ENCODE measurements at places on chromosomes 5 and 9.

- no peak overlapping the region for H3K27ac ChIP-seq
- H3K36me3 ChIP-seq = peaks cover 4% of the 10 kb centered on the region
- no peak for DNase-seq
- H3K27me3 ChIP-seq = peaks cover 46% of the 10 kb centered on the region
- H3K4me3 ChIP-seq = peak overlapping the region; percentile 16
- H3K4me1 ChIP-seq = peaks cover 4% of the 10 kb centered on the region
These were observed 1.1 kb upstream of the PROB1 start for GRCh38 chr5:139395844-139396640.

- peaks cover 5% of the 10 kb centered on the region for H3K27me3 ChIP-seq
- H3K36me3 ChIP-seq = no peaks in the 10 kb centered on the region
- no peak for DNase-seq
- H3K4me1 ChIP-seq = peaks cover 62% of the 10 kb centered on the region
- H3K27ac ChIP-seq = no peak overlapping the region
- H3K4me3 ChIP-seq = no peak overlapping the region
These were observed 116.1 kb upstream of the TAF11L2 start for GRCh38 chr5:17381932-17382331.

DNA sequence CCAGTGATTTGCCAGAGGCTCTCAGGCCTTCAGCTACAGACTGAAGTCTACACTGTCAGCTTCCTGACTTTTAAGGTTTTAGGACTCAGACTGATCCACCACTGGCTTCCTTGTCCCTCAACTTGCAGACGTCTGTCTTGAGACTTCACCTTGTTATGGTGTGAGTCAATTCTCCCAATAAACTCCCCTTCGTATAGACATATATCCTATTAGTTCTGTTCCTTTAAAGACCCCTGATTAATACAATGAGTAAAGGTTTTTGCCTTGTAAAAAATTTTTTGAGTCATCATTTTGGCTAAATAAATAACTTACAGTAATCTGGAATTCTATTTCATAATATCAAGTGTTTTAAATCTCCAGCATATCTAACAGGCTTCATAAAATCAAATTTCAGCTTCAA is 956.3 kb upstream of the CDH6 start:
- H3K27me3 ChIP-seq = no peaks in the 10 kb centered on the region
- no peaks in the 10 kb centered on the region for H3K4me1 ChIP-seq
- no peaks in the 10 kb centered on the region for H3K36me3 ChIP-seq
- no peak for DNase-seq
- no peak overlapping the region for H3K27ac ChIP-seq

- peaks cover 47% of the 10 kb centered on the region for H3K4me1 ChIP-seq
- H3K36me3 ChIP-seq = peaks cover under 1% of the 10 kb centered on the region
- no peak for DNase-seq
- H3K4me3 ChIP-seq = peak overlapping the region; percentile 98
- peak overlapping the region; percentile 92 for H3K27ac ChIP-seq
- no peaks in the 10 kb centered on the region for H3K27me3 ChIP-seq
These were observed 724 bp downstream of the PRRC2B start for GRCh38 chr9:131394464-131395156.

GRCh38 chr9:34291423-34291822 is 37.6 kb downstream of the KIF24 start:
- no peak overlapping the region for H3K27ac ChIP-seq
- H3K4me3 ChIP-seq = no peak overlapping the region
- DNase-seq = no peak

GRCh38 chr9:123820139-123820538 is 109.8 kb downstream of the DENND1A start:
- no peak overlapping the region for H3K4me3 ChIP-seq
- no peaks in the 10 kb centered on the region for H3K4me1 ChIP-seq
- DNase-seq = no peak
- no peaks in the 10 kb centered on the region for H3K27me3 ChIP-seq
- H3K36me3 ChIP-seq = no peaks in the 10 kb centered on the region

DNA sequence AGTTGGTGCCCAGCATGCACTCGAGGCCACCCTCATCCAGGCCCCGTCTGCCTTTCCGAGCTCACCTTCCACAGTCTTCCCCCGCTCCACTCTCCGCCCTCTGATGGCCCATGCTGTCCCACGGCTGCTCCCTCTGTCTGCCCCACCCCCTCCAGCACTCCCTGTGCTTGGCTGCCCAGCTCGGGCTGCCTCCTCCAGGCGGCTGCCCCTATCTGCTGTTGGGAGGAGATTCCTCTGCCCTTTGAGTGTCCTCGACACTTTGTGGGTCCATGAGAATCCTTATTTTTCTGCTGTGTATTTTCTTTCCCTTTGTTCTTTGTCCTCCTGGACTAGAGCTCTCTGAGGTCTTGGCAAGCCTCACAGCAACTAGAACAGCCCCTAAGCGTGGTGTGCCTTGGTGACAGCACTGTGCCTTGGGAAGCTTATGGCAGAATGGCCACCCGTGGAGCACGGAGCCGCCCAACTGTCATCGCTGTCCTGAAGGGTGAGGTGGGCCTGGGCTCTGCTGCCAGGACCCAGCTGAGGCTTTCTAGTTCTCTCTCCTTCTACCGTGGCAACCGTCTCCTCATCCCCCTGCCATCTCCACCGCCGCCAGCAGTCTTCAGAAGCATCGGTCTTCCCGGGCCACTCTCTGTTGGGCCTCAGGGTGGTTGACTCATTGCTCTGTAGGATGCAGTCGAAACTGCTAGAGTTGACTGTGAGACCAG is 5.2 kb downstream of the NTMT1 start:
- peak overlapping the region; percentile 47 for H3K4me3 ChIP-seq
- peaks cover 47% of the 10 kb centered on the region for H3K4me1 ChIP-seq
- H3K36me3 ChIP-seq = no peaks in the 10 kb centered on the region
- H3K27ac ChIP-seq = peak overlapping the region; percentile 69
- no peaks in the 10 kb centered on the region for H3K27me3 ChIP-seq

GRCh38 chr5:52909192-52909591 is 80.0 kb upstream of the ITGA2 start:
- no peak for DNase-seq
- no peak overlapping the region for H3K4me3 ChIP-seq
- no peaks in the 10 kb centered on the region for H3K36me3 ChIP-seq
- no peaks in the 10 kb centered on the region for H3K27me3 ChIP-seq
- no peak overlapping the region for H3K27ac ChIP-seq

- no peaks in the 10 kb centered on the region for H3K36me3 ChIP-seq
- no peak overlapping the region for H3K4me3 ChIP-seq
- H3K27me3 ChIP-seq = peaks cover 2% of the 10 kb centered on the region
- no peak overlapping the region for H3K27ac ChIP-seq
These were observed 24.0 kb upstream of the EBF1 start for GRCh38 chr5:159123700-159124099.

- H3K4me1 ChIP-seq = no peaks in the 10 kb centered on the region
- H3K27ac ChIP-seq = no peak overlapping the region
- peaks cover 3% of the 10 kb centered on the region for H3K27me3 ChIP-seq
- no peak for DNase-seq
- H3K4me3 ChIP-seq = no peak overlapping the region
These were observed 500.0 kb upstream of the KLF4 start for GRCh38 chr9:107989544-107989943.

GRCh38 chr9:90600029-90600428 is 42.6 kb downstream of the DIRAS2 start:
- DNase-seq = no peak
- H3K36me3 ChIP-seq = no peaks in the 10 kb centered on the region
- no peak overlapping the region for H3K27ac ChIP-seq
- no peaks in the 10 kb centered on the region for H3K4me1 ChIP-seq
- no peaks in the 10 kb centered on the region for H3K27me3 ChIP-seq

GRCh38 chr5:154276973-154277331 is 86.4 kb downstream of the GALNT10 start:
- H3K4me3 ChIP-seq = peak overlapping the region; percentile 34
- no peaks in the 10 kb centered on the region for H3K36me3 ChIP-seq
- no peaks in the 10 kb centered on the region for H3K27me3 ChIP-seq
- peaks cover 33% of the 10 kb centered on the region for H3K4me1 ChIP-seq
- DNase-seq = no peak
- no peak overlapping the region for H3K27ac ChIP-seq

DNA sequence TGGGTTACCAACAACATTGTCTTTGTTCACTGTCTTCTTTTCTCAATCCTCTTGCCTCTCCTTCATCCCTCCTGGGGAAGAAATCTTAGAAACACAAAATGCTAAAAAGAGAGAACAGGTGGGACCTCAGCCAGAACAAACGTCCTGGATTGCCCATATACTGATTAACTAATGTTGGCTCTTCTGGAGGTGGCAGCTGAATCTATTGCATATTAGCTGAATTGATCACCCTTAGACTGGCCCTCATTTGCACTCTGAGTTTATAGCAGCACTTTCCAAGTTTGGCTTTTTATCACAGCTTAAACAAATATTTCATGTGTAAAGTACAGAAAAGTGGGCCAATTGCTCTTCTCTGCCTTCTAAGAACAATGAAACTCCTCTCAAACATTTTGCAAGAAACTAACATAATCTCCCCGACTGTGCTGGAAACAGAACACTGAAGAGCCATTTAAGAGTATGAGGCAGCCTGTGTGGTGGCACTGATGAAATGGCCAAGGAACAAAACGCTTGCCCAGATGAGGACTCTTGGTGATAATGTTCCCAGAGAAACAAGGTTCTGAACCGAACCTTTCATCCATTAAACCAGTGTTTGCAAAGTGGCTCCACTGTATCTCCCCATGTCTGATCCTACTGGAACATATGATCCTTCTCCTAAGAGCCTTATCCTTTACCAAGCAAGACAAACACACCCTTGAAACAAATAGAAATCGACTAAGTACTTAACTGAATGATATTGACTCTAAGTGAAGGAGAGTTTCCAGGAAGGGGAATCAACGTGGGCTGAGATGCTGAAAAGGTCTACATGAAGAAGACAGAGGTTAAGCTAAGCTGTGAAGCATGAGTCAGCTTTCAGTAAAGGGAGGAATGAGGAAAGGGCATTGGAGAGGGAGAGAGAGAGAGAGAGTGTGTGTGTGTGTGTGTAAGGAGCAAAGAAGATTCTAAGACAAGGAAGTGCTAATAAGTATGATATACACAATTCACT is 83.2 kb upstream of the LIFR start:
- H3K27me3 ChIP-seq = no peaks in the 10 kb centered on the region
- peaks cover 24% of the 10 kb centered on the region for H3K4me1 ChIP-seq
- H3K27ac ChIP-seq = peak overlapping the region; percentile 22
- no peak for DNase-seq
- H3K36me3 ChIP-seq = peaks cover 3% of the 10 kb centered on the region
- peak overlapping the region; percentile 0 for H3K4me3 ChIP-seq

GRCh38 chr5:181098762-181099601 is 32.0 kb downstream of the OR2V1 start:
- peak overlapping the region; percentile 68 for H3K4me3 ChIP-seq
- H3K4me1 ChIP-seq = peaks cover 10% of the 10 kb centered on the region
- H3K27me3 ChIP-seq = peaks cover 34% of the 10 kb centered on the region
- H3K27ac ChIP-seq = no peak overlapping the region
- DNase-seq = no peak

GRCh38 chr5:14249258-14250082 is 106.3 kb downstream of the TRIO start:
- peak overlapping the region; percentile 69 for H3K27ac ChIP-seq
- peak overlapping the region; percentile 58 for H3K4me3 ChIP-seq
- no peak for DNase-seq
- no peaks in the 10 kb centered on the region for H3K27me3 ChIP-seq
- H3K4me1 ChIP-seq = peaks cover 50% of the 10 kb centered on the region
- no peaks in the 10 kb centered on the region for H3K36me3 ChIP-seq

DNA sequence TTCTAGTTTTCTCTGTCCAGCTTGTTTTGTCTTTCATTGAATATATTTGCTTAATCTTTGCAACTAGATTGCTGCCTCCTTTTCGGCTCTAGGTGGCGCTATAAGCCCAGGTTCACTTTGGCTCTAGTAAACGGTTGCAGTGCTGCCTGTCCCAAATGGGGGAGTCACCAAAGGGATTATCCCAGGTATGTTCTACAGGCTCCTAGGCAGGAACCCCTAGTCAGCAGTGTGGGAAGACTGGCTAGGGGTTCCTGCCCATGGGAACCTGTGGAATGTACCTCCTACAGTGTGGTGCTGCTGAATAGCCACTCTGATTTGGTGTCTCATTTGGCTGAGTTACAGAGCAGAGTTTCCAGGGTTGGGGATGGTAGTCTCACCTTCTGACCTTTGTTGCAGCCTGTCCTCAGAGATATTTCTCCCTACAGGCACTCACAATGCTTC is 85.2 kb downstream of the ARSB start:
- H3K27ac ChIP-seq = no peak overlapping the region
- DNase-seq = no peak
- H3K4me1 ChIP-seq = peaks cover 14% of the 10 kb centered on the region
- H3K4me3 ChIP-seq = no peak overlapping the region
- H3K36me3 ChIP-seq = peaks cover 16% of the 10 kb centered on the region
